Stimulated activated CD4-positive, alpha-beta T cell treated with anti-CD3 and anti-CD28 coated beads, Interleukin-1b, Interleukin-23, amount 100 ng/mL, for 1 hour (primary cell): ENCODE measurements at places on chromosomes 2 and 18.

DNA sequence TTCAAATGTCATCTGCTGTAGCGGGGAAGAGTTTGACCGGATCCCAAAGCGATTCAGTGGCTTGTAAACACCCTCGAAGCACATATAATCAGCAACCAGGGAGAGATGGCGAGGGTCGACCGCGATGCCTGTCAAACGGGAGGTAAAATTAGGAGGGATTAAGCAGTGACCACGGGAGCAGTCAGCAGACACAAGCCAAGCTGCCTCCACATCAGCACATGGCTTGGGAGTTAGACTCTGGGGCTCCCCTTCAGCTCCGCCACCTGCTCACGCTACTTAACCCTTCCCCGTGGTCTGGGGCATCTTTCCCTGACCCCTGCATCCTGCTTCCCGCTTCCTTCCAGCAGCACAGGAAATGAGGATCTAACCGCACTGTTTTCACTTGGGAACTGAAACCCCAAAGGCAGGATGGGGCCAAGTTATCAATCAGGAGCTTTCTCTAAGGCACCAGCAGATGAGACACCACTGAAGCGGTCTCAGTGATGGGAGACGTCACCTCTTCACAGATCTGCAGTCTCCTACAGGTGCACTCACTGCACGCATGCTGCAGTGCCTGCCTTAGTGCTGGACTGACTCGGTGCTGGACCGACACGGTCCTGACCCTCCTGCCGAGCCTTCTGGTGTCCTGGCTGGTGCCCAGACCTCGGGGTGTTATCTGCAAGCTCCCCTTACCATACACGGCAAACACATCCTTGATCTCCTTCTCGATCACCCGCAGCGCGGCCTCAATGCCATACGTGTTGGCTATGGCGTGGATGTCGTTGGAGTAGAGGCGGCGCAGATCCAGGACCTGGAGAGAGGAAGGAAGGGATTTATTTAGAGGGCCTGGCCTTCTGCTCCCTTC is 77.5 kb downstream of the POLR1A start:
- no peak for DNase-seq

DNA sequence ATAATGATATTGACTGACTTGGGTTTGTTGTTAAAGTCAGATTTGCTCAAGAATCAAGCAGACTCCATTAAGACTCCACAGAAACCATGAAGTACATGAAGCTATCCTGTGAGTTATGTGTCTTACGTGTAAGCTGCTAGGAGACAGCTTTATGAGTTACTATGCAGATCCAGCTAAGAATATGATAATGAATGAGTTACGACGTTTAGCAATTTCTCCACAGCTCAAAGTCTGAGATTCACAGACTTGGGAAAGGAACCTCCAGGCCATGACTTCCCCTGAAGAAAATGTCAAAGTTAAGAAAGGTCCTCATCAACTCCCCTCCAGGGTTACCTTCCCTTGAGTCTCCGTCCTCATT is 211.9 kb upstream of the HNRNPA3 start:
- no peak for DNase-seq

DNA sequence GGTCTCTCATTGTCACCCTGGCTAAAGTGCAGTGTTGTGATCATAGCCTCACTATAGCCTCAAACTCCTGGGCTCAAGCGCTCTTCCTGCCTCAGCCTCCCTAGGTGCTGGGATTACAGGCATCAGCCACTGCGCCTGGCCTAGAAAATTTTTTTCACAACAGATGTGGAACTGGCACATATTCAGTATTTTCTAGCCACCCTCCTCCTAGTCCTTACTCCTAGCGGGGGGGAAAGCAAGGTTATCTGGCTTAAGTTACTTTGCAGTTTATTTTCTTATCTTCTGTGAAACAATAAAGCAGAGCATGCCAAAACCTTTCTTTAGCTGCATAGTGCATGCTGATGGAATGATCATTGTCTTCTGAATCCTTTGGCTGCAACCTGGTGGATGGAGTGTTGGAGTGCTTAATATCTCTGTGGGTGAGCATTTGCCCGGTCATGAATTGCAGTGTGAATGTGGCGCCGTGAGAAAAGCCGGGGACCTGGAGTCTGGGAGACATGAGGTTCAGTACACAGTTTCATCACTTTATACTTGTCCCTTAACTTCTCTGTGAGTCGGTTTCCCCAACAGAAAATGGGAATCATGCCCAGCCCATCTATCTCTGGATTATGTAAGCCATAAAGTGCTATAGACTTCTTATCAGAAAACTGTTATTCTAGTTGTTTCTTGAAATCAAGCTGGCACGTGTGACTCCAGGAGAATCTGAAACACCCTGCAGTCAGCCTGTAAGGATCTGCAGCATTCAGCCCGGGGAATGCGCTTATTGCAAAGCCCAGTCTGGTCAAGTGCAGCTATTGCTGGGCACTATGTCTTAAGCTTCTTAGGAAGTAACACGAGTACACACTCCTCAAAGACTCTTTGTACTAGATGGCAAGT is 38.2 kb upstream of the MAP3K20 start:
- no peak for DNase-seq

- no peak for DNase-seq
Observed at GRCh38 chr2:144288438-144288837, 231.5 kb downstream of the ZEB2 start.

GRCh38 chr18:72208920-72209676 is 335.0 kb downstream of the CBLN2 start:
- DNase-seq = no peak

DNA sequence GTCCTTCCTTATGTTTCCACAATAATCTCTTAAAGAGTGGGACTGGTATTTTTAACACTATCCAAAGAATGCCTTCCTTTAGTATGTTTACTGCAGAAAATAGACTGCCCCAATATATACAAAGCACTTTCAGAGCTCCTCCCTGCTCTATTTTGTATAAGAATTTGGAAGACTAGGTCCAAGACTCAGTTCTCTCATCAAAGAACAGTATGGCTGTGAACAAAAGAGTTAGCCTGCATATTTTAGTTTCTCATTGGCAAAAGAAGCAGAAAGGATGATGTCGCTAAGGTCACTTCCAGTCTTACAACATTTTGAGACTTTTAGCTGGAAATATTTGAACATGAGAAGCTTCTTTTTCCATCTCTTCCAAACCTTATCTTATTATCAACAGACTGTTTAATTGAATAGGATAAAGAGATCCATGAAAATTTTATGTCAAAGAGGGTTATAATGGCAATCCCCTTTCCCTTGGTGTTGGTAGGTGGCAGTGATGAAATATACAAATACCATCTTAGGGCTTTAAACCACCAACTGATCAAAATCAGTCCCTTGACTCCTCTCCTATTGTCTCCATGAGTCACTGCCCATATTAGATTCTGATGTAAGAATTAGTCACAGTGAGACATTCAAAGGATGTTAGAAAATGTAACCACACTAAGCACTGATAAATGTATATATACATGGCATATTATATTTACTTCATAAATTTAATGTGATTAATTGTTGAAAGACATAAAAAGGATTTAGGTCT is 266.9 kb upstream of the DSEL start:
- DNase-seq = no peak

- DNase-seq = no peak
Observed at GRCh38 chr2:230914886-230915285, 10.2 kb downstream of the GPR55 start.

- DNase-seq = no peak
Observed at GRCh38 chr2:162308747-162309503, 9.6 kb downstream of the IFIH1 start.

DNA sequence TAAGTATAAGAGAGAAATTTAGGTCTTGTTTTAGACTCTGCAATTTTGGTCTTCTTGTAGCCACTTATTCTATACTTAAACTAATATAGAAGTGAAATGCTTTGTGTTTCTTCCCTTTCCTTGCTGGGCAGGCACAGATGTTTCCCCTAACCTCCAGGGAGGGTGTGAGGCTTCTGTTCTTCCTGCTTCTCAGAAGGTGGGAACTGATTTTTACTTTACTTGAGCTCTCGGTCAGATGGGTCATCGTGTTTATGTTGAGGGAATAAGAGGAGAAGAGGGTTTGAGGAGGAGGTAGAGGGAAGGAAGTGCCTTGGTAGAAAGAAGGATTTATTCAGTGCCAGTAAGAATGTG is 92.5 kb upstream of the CXCR4 start:
- no peak for DNase-seq

DNA sequence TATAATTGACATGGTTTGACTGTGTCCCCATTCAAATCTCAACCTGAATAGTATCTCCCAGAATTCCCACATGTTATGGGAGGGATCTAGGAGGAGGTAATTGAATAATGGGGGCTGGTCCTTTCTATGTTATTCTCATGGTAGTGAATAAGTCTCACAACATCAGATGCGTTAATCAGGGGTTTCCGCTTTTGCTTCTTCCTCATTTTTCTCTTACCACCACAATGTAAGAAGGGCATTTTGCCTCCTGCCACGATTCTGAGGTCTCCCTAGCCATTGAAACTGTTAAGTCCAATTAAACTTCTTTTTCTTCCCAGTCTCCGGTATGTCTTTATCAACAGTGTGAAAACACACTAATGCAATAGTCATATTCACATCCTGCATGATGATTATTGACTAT is 1073.3 kb upstream of the CDH2 start:
- DNase-seq = no peak
